Stimulated activated CD4-positive, alpha-beta T cell treated with anti-CD3 and anti-CD28 coated beads, Interleukin-4, amount 100 ng/mL, for 24 hours (primary cell): ENCODE measurements at places on chromosomes 1 and 21.

DNA sequence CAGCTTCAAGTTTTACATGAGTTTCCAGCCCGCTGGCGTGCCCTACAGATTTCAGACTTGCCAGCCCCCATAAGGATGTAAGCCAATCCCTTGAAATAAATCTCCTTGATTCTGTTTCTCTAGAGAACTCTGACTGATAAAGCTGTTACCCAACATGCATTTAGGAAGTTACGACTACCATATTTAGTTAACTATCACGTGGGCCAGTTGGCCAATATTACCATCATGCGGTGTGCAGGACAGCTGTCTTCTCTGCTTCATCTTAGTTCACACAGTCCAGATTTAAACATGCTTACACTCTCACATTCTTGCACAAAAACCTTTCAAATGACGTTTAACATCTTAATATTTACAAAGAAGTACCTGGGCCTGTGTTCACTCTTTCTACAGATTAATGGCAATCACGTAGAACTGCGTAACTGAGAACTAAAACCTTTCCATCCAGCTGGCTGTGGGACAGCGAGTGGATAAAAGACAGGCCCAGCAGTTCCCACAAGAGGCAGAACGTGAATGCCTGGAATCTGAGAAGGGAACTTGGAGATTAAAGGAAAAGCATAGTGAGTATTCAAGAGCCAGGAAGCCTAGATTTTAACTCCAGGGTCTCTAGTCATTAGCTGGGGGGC is 20.8 kb downstream of the FAM177B start:
- no peak for DNase-seq

GRCh38 chr21:42361286-42361685 is 5.0 kb downstream of the TFF1 start:
- no peak for DNase-seq

- no peak for DNase-seq
Measured at GRCh38 chr21:35540950-35541638, 492.0 kb upstream of the RUNX1 start.

- no peak for DNase-seq
Measured at GRCh38 chr1:91759076-91759475, 126.9 kb downstream of the TGFBR3 start.

- no peak for DNase-seq
Measured at GRCh38 chr1:208531003-208531750, 287.0 kb upstream of the PLXNA2 start.

DNA sequence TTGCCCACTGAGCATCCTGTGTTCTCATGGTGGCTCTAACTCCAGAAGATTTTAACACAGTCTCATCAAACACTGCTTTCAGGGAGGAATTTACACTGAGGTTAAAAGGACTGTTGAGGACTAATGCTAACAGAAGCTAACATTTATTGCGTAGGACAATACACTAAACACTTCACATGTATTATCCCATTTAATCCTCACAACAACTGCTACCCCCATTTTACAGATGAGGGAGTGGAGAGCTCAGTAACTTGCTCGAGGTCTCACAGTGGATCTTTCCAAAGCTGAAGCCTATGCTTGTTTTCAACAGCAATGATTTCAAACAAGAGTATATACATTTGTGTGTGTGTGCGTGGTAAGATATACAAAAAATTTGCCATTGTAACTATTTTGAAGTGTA is 13.9 kb downstream of the ATF3 start:
- DNase-seq: no peak

DNA sequence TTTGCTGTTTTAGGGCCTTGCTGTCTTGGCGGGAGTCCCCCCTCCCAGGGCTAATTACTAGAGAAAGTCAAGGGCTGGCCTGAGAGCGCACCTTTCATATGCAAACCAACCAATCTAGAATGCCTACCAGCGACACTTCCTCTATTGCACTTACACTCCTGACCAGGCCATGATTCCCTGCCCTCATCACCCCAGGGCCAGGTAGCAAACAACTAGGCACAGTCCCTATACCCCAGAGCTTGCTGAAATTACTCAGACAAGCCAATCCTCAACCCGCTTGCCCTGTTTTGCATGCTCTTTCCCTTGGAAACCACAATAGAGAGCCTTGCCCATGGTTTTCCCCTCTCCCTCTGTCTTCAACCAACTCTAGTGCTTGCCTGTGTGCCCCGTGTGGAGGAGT is 70.3 kb downstream of the URB2 start:
- DNase-seq: no peak

- DNase-seq: no peak
Measured at GRCh38 chr21:45867041-45867666, 114.4 kb upstream of the COL6A1 start.

GRCh38 chr1:90501281-90501680 is 215.8 kb downstream of the BARHL2 start:
- DNase-seq: no peak

DNA sequence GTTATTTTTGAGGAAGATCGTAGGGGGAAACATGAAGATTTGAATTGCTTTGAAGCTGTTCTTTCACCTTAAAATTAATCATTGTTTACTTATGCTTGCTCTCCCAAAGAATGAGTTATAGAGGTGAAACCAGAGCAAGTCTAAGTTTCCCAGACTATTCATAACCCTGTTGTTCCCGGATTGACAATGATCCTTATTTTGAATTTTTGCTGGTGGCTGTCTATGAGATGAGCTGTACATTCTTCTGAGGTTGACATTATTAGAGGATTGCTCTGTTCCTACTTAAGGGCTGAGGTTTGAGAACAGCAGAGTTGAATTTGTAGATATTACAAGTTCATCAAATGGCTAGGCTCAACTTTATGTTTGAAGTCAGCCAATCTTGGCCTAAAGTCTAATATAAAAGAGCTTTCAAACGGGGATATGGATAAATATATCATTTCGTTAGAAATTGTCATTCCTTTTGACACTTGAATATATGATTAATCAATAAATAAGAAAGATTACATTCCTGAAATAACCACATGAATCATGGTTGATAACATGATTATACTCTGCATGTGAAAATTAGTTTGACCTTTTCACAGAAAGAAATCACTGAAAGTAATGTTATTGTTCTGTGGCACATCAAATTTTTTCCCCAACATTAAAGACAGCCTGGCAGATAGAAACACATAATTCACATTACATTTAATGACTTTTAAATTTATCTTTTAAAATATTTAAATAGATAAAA is 19.1 kb upstream of the PDE4B start:
- no peak for DNase-seq

DNA sequence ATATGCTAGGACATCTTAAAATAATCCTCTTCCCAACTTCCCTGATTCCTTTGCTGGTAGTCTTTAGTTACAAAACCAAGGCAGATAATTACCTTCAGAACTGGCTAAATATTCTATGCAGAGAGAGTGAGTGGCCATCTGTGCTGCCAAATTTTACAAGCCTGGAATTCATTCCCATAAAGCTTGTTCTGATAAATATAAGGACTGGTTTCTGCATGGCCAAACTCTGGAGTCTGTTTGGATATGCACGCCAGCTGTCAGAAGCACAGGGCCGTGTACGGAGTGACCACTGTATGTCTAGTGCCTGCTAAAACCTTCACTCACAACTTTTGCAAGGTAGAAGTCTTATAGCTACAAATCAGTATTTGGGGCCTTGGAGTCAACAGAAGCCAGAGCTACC is 66.5 kb upstream of the RAVER2 start:
- no peak for DNase-seq

DNA sequence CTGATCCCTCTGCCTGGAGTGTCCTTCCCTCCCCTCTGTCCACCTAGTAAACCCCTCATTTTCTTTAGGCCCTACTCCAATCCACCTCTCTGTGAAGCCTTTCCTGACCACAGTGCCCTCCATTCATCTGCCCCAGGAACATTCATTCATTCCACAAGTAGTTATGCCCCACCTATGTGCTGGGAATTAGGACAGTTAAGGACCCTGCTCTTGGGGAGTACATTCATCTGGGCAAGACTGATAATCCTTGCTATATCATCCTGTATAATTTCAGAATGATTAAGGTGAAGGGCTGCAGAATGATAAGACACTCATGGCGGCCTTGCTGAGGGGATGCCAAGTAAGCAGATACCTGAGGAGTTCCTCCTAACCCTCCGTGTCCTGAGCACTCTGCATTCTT is 10.3 kb upstream of the FAM20B start:
- DNase-seq: no peak

- DNase-seq: no peak
Measured at GRCh38 chr1:38584448-38585355, 274.9 kb downstream of the RRAGC start.

GRCh38 chr1:29631361-29631760 is 395.0 kb downstream of the PTPRU start:
- DNase-seq: no peak

GRCh38 chr1:187985145-187985896 is 1156.6 kb downstream of the PLA2G4A start:
- no peak for DNase-seq

- DNase-seq: no peak
Measured at GRCh38 chr1:201745023-201745422, 83.9 kb upstream of the IPO9 start.

DNA sequence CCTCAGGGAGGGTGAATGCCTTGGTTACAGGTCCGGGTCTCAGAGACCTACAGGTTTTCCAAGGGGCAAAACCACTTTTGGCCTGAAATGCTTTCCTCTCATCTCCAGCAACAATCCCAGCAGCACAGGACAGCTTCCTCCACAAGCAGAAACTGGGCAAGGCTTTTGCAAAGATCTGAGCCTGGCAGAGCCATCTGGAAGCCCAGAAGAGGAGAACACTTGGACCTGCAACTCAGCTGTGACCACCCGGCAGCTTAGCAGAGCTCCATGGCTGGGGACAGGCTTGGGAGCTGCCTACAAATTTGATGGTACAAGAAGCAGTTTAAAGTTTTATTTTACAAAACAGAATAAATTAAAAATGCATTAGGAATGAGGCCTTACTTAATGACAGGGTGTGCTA is 90.0 kb upstream of the KCND3 start:
- DNase-seq: no peak

GRCh38 chr1:25648681-25649440 is 32.3 kb downstream of the MAN1C1 start:
- DNase-seq: no peak

DNA sequence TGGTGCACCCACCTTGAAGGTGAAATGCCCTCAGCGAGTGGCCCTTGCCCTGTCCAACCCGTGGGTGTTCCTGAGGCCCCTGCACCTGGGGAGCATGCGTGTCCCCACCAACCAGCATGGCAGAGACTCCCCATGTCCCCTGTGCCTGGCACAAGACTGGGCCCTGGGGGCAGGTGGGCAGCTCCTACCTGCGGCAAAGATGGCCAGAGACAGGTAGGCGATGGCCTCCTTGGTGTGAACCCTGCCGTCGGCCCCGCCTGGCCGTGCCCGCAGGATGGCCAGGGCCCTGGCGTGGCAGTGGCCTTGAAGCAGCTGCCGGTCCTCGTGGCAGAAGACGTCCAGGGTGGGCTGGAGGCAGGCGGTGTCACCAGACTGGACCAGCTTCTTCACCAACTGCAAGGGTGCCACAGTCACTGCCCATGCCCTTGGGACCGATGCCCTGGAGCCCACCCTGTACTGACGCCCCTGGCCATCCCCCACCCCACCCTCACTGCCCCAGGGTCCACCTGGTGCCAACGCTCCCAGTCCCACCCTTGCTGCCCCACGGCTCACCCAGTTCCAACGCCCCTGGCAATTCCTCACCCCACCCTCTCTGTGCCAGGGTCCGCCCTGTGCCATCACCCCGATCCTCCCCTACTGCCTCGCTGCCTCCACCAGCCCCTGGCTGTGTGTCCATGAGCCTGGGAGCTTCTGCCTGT is 15.7 kb downstream of the TTC34 start:
- DNase-seq: no peak
